ENCODE measurements at places on chromosomes 5 and 9.

DNA sequence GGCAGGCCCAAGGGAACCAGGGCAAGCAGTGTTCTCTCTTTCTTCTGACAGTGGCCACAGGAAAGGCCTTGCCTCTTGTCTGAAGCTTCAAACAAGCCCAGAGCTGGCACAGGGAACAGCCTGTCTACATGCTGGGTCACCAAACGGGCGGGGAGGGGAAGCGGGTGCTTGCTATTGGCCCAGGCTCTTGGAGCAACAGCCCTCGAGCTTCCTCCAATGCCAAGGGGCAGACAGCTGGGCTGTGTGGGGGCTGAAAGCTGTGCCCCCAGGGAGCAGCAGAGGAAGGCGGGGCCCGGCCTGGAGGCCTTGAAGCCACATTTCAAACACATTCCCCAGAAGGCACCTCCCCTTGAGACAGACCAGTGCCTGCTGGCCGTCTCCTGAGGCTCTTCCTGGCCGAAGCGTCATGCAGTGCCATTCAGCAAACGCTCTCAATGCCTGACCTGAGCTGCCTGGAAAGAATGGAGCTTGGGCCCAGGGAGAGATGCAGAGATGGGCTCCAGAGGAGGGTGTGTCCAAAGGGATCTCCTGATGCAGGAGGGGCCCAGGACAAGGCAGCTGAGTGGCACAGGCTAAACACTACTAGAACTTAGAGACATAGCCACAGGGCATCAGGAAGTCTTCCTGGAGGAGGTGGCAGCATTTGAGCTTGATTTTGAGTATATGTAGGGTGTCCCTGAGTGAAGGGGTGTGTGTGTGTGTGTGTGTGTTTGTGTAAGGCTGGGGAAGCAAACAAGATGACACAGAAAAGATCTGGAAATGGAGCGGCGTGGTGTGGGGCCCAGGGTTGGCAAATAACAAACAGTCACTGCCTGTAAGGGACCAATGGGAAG is 2.5 kb downstream of the FIBCD1 start:
- DNase-seq: no peak

GRCh38 chr9:32725066-32725860 is 58.1 kb upstream of the TMEM215 start:
- DNase-seq: no peak

DNA sequence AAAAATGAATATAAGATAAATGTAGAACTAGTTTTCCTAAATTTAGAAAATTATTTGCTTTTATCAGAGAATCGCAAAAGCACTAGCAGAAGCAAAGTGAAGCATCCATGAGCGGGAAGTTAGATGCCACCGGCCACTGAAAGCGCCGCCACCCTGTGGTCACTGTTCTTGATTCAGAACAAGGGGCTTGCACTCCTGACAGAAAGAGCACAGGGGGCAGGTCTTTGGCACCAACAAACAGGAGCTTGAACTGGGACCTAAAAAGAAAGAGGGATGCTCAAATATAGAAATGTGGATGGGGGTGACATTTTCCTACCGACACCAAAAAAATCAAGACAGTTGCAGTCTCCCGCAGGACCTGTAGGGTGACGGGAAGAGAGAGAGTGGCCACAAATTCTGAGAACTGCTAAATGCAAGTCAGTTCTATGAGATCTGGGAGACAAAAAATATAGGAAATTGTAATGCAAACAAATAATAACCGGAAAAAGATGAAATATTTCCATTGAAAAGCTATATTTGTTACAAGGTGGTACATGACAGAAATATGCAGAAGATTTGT is 144.3 kb downstream of the CDH12 start:
- DNase-seq: no peak

GRCh38 chr9:751137-752051 is 90.1 kb upstream of the DMRT1 start:
- DNase-seq: no peak

DNA sequence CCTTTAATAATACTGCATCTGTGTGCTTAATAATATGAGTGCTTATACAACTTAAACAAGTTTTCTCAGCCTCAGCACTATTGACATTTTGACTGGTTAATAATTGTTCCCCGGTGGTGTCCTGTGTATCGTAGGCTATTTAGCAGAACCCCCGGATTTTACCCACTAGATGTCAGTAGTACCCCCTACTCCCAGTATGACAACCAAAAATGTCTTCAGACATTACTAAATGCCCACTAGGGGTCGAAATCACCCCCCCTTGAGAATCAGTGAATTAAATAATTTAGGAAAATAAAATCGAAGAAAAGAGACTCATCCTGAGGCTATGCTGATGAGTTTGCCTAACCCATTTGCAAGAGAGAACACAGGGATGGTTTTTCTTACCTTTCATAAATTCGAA is 166.3 kb downstream of the ATP10B start:
- no peak for DNase-seq

GRCh38 chr5:73534011-73534644 is 31.3 kb downstream of the ANKRA2 start:
- no peak for DNase-seq

DNA sequence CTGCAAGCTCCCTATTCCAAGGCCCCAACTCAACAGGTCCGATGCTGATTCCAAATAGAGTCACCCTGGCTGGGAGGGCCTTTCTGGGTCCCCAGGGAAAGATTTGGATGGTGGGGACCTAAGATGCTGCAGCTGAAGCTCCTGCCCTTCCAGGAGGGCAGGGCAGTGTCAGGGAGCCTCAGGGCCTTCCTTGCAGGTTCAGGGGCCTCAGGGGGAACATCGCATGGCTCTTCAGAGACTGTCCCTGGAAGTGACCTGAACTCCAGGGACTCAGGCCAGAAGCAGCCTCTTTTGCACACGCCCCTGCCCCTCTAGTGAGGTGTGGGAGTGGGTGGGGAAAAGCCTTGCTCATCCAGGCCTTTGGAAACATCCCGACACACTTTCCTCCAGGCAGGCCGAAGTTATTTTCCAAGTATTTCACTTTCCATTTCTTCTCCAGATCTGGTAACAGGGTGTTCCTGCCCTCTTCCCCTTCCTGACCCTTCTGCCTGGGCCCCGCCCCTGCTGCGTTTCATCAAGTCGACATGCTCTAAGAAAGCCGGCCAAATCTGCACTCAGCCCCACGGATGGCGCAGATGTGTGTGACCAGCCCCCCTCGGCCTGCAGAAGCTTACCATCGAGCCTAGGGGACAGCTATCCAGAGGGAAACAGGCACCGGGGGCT is 159.5 kb downstream of the FGF18 start:
- DNase-seq: no peak

- DNase-seq: peak; percentile 23
Observed at GRCh38 chr9:137761032-137761431, 116.5 kb upstream of the CACNA1B start.

DNA sequence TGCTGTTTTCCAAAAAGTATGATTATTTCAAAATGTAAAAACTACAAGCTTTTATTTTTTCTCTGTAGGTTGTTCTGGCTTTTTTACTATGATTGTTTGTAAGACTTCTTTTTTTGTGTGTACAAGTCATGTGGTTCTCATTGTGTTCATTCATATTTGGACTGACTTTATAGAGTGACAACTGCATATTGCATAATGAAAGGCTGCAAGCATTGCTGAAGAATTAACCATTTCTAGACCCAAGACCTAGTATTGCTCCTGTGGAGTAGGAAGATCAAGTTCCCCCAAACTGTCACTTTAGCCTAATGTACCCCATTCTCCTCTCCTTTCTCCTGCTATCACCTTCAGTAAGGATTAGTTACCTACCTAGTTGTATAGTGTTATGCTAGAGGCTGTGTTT is 10.0 kb downstream of the MAP1B start:
- DNase-seq: no peak

Measured in CD4-positive, alpha-beta T cell treated with Interleukin-2 at 100 ng/mL for 4 hours (primary cell).